ENCODE measurements at places on chromosomes 4 and X. TPM values are rescaled to one million over a fixed set of nuclear protein-coding genes. Genes with fewer than 3 reads are reported as not detected.

The COX7B2 gene
- total RNA-seq, result not detected

The SNX25 gene
- total RNA-seq, result 9.3 TPM

The TEX13D gene
- total RNA-seq, result not detected

The PRRG3 gene
- not detected for total RNA-seq

The KCNIP4 gene
- under 0.01 TPM for total RNA-seq

The TRO gene
- total RNA-seq, result 14.2 TPM

The S100G gene
- not detected for total RNA-seq

The NMU gene
- 0.80 TPM for total RNA-seq

The SPANXD gene
- total RNA-seq, result not detected

The LRP2BP gene
- total RNA-seq, result 1.6 TPM

All from epithelial cell of alveolus of lung (primary cell).